ENCODE measurements at places on chromosomes 2 and 18.

- DNase-seq: no peak
Measured at GRCh38 chr2:10584843-10585475, 104.8 kb downstream of the NOL10 start.

- no peak for DNase-seq
Measured at GRCh38 chr2:184611361-184612085, 13.2 kb downstream of the ZNF804A start.

DNA sequence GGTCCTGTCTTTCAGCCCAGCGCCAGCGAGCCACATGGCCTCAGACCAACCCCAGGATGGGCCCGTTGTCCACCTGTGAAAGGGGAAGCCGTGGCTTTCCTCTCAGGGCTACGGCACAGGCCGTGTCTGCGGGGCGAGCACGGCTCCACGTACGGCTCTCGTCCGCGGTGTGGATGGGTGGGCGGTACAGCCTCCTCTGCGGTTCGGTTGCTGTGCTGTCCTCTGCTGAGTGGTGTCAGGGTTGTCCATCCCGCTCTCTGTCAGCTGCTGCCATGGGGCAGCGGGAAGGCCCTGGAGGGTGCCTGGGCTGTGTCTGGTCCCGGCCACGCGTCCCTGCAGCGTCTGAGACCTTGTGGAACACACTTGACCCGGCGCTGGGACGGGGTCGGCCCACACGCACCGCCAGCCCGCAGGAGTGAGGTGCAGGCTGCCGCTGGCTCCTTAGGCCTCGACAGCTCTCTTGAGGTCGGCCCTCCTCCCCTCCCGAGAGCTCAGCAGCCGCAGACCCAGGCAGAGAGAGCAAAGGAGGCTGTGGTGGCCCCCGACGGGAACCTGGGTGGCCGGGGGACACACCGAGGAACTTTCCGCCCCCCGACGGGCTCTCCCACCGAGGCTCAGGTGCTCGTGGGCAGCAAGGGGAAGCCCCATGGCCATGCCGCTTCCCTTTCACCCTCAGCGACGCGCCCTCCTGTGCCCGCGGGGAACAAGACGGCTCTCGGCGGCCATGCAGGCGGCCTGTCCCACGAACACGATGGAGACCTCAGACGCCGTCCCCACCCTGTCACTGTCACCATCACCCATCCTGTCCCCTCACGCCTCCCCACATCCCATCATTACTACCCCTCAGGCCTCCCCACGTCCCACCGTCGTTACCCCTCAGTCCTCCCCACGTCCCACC, 128.7 kb downstream of the NFATC1 start:
- DNase-seq: no peak

DNA sequence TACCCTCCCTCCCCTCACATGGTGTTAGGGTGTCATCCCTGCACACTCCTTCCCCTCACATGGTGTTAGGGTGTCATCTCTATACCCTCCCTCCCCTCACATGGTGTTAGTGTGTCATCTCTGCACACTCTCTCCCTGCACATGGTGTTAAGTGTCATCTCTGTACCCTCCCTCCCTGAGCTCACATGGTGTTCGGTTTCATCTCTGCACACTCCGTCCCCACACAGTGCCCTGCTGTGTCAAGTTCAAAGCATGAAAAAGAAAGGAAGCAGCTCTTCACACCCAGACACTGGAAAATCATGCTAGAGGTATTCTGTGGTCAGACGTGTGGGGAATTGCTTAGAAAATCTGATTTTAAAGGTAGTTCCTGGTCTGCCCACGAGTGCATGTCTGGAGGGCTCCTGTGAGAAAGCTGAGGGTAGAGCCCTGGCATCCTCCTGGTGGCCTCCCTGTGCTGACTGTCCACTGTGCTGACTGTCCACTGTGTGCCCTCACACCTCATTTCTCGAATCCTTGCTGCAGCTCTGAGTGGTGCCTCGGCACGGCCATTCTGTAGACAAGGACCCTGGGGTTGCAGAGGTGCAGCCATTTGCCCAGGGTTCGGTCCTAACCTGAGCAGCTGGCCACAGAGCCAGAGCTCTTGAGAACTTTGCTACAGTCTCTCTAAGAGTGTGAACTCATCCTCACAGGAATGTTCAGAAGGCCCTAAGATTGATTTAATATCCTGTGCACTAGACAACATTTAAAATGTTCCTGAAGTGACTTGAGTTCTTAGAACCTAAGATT, 69.1 kb upstream of the NFATC1 start:
- no peak for DNase-seq

DNA sequence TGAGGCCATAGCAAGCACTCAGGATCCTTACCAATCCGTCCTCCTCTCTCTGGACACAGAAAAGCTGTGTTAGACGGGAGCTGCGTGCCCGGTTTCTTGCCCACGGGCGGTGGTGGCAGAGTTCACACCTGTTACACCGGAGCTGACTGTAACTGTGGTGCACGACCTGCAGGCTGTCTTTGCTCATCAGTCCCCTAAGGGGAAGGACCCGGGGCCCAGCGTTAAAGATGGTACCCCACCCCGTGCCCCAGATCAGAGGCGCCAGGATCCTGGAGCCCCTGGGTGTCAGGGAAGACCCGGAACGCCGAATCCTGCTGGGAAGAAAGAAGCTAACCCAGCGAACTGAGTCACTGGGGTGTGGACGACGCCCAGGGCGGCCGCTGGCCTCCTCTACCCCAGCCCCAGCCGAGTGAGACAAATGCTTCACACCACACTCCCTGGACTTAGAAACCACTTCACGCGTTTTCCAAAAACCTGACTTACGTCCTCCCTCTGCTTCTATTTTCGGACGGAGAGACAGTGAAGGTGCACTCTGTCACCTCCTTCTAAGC, 293.6 kb upstream of the SALL3 start:
- no peak for DNase-seq

- DNase-seq: no peak
Measured at GRCh38 chr2:28546242-28546641, 50.4 kb downstream of the PLB1 start.

- DNase-seq: no peak
Measured at GRCh38 chr2:235859651-235860050, 308.5 kb downstream of the GBX2 start.

GRCh38 chr18:6476880-6477279, 62.2 kb upstream of the L3MBTL4 start:
- DNase-seq: no peak

Data from activated CD8-positive, alpha-beta memory T cell treated with anti-CD3 and anti-CD28 coated beads for 1 hour (primary cell).